ENCODE measurements at places on chromosomes 12 and 14. TPM values are rescaled to one million over a fixed set of nuclear protein-coding genes. Genes with fewer than 3 reads are reported as not detected.

Gene GZMH
- total RNA-seq: not detected

Gene GPR132
- not detected for total RNA-seq

Gene IRAK3
- 3.5 TPM for total RNA-seq

Gene TOMM20L
- total RNA-seq: not detected

Gene SYNDIG1L
- total RNA-seq: under 0.01 TPM

Gene DLGAP5
- 53.7 TPM for total RNA-seq

Gene TSHR
- total RNA-seq: not detected

Gene CTSG
- not detected for total RNA-seq

Gene TMEM132C
- total RNA-seq: not detected

Gene SYNE3
- total RNA-seq: 5.9 TPM

Gene IFNG-AS1
- not detected for total RNA-seq

Gene SLCO1C1
- total RNA-seq: under 0.01 TPM

Gene KIAA0586
- 22.3 TPM for total RNA-seq

Gene KLRK1
- not detected for total RNA-seq

Gene PTCSC3
- not detected for total RNA-seq

Gene TMBIM4
- total RNA-seq: 78.9 TPM

Gene TMEM119
- total RNA-seq: 15.8 TPM

Gene DPPA3
- total RNA-seq: not detected

Gene OTUB2
- 2.0 TPM for total RNA-seq

Gene NEDD1
- total RNA-seq: 40.9 TPM

Gene RAPGEF3
- total RNA-seq: 5.1 TPM

Gene SCNN1A
- 1.4 TPM for total RNA-seq

Gene PRIM1
- 20.3 TPM for total RNA-seq

Gene GLIPR1L2
- total RNA-seq: 0.19 TPM

Gene NELL2
- total RNA-seq: not detected

Gene GLRX5
- total RNA-seq: 52.5 TPM

Gene RNASE2
- not detected for total RNA-seq

Gene KRT77
- not detected for total RNA-seq

Gene CLEC4D
- total RNA-seq: not detected

Gene XRCC3
- 23.4 TPM for total RNA-seq

Gene ITFG2
- total RNA-seq: 9.6 TPM

Gene HOXC4
- total RNA-seq: 0.19 TPM

Gene KRT5
- total RNA-seq: 1.4 TPM

Gene DHRS2
- 0.19 TPM for total RNA-seq

Gene LTB4R
- 1.5 TPM for total RNA-seq

Gene ARHGEF25
- 27.1 TPM for total RNA-seq

Gene FAR2
- 14.4 TPM for total RNA-seq

Gene TSPAN9
- total RNA-seq: 38.3 TPM

Gene MSRB3
- total RNA-seq: 44.5 TPM

Gene CCDC197
- not detected for total RNA-seq

Gene AICDA
- not detected for total RNA-seq

Gene PTPN6
- not detected for total RNA-seq

Gene GRIP1
- 0.96 TPM for total RNA-seq

Data from regular cardiac myocyte (primary cell).